ENCODE measurements at places on chromosomes 5 and 9.

- DNase-seq: no peak
Measured at GRCh38 chr5:61307611-61308010, 24.4 kb upstream of the ZSWIM6 start.

- no peak for DNase-seq
Measured at GRCh38 chr5:91016322-91016721, 366.8 kb downstream of the ARRDC3 start.

DNA sequence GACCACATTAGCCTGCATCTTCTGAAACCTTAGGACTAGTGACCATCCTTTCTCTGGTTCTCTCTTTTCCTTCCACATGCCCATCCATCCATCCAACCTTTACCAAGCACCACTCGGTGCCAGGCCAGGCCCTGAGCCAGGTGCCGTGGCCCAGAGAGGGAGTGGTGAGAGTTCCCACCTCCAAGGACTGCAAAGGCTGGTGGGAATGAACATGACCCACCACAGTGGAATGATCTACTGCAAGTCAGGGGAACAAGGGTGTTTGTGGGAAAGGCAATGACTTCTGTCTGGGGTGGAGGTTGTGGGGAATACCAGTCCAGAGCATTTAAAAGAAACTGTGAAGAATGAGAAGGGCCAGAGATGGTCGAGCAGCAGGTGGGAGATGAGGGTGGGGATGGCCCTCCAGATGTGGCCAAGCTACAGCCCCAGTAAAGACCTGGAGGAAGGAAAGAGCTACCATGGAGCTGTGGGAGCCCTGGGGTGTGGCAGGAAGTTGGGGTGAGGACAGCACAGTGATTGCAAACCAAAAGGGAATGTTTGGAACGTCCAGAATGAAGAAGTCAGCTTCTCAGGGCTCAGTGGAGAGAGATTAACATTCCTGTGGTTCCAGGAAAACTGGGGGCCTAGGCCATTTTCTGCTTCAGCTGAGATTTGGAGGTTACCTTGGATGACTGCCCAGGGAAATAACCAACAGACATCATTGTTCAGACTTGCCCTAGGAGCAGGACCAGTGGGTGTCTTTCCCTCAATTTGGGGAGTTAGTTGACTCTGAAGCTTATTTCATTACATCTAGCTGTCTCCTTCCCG, 30.7 kb upstream of the CORO2A start:
- no peak for DNase-seq

- no peak for DNase-seq
Measured at GRCh38 chr5:633501-633955, 21.4 kb downstream of the CEP72 start.

- DNase-seq: no peak
Measured at GRCh38 chr5:142976861-142977260, 206.7 kb downstream of the ARHGAP26 start.

- no peak for DNase-seq
Measured at GRCh38 chr9:133874060-133874657, 118.0 kb downstream of the VAV2 start.

- peak; percentile 31 for DNase-seq
Measured at GRCh38 chr9:131627648-131628458, 82.5 kb downstream of the PRRT1B start.

- DNase-seq: no peak
Measured at GRCh38 chr5:93892481-93892880, 151.1 kb upstream of the POU5F2 start.

DNA sequence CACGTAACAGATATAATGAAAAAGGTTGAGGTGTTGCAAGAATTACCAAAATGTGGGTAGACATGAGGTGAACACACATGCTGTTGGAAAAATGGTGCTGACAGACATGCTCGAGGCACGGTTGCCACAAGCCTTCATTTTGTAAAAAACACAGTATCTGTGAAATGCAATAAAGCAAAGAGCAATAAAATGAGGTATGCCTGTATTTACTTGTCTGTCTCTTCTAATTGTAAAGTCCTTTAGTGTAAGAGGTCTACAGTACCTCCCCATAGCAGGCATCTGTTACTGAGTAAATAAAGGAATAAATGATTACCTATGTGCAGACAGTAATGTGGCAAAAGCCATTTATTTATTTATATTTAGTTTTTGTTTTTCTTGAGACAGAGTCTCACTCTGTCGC, 3.0 kb upstream of the CAST start:
- DNase-seq: no peak

- no peak for DNase-seq
Measured at GRCh38 chr5:74464512-74465209, 175.9 kb downstream of the ENC1 start.

DNA sequence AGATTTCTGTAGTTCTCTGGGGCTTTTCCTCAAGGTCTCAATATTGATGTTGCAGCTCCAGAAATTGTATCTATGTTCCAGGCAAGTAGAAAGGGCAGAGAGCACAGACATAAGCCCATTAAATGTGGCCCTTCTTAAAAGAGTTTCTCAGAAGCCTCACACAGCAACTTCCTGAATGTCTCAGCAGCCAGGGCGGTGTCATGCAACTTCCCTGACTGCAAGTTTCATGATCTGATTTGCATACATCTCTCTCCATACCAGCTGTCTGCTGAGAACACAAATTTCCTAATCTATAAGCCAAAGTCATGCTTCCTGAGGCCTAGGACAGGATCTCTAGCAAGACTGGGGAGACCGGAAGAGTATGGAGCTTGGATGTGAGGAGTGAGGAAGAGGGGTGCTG, 13.0 kb downstream of the RGS7BP start:
- DNase-seq: no peak

GRCh38 chr5:15420201-15420600, 79.8 kb upstream of the FBXL7 start:
- DNase-seq: no peak

GRCh38 chr9:85055506-85056202, 386.1 kb downstream of the NTRK2 start:
- DNase-seq: no peak

DNA sequence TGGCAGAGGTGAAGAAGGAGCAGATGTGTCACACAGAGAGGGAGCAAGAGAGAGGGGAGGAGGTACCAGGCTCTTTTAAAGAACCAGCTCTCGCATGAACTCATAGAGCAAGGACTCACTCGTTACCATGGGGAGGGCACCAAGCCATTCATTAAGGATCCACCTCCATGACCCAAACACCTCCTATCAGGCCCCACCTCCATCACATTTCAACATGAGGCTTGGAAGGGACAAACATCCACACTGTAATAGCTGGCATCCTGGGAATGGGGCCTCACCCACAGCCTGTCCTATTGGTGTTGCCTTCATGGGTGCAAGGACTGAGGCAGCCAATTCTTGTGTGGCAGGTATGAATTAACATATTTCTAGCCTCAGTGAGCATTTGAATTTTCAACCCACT, 11.6 kb upstream of the TNFAIP8 start:
- no peak for DNase-seq

GRCh38 chr9:98121058-98121457, 2.0 kb upstream of the TRIM14 start:
- no peak for DNase-seq

- DNase-seq: no peak
Measured at GRCh38 chr9:38043931-38044623, 24.9 kb downstream of the SHB start.

DNA sequence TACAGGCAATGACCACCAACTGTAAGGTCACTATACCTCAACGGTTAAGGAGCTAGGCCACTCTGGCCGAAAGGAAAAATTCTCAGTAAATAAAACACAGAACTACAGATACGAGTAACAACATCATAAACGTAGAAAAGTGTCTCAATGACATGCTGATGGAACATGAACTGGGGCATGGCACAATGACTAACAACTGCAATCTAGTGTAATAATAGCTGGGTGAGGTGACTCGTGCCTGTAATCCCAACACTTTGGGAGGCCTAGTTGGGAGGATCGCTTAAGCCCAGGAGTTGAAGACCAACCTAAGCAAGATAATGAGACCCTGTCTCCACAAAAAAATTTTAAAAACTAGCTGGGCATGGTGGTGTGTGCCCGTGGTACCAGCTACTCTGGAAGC, 9.8 kb upstream of the RAPGEF6 start:
- DNase-seq: no peak

DNA sequence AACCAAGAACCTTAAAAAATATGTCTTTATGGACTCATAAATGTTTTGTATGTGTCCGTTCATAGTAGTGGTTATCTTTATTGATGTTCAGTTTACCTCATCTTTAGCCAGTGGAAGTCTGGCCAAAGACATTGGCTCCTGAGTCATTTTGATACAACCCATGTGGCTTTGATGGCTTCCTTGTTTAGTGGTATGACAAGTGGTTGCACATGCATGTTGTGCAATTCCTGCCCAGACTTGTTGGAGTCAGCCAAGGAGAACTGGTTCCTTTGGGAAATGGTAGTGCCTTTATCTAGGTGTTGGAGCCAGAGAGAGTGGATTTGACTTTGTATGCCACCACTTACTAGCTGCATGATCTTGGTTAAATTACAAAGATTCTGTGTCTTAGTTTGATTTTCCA, 94.3 kb downstream of the RPS23 start:
- DNase-seq: no peak

GRCh38 chr5:34699155-34700077, 43.3 kb downstream of the RAI14 start:
- DNase-seq: no peak

DNA sequence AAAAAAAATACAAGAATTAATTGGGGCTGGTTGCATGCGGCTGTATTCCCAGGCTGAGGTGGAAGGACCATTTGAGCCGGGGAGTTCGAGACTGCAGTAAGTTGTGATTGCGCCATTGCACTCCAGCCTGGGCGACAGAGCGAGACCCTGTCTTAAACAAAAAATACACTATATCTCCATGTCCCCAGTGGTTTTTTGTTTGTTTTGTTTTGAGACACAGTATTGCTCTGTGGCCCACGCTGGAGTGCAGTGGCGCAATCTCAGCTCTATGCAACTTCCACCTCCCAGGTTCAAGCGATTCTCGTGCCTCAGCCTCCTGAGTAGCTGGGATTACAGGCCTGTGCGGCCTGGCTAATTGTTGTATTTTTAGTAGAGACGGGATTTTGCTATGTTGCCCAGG, 1.2 kb downstream of the COQ4 start:
- DNase-seq: no peak

- no peak for DNase-seq
Measured at GRCh38 chr5:31854181-31855133, 215.5 kb downstream of the PDZD2 start.

DNA sequence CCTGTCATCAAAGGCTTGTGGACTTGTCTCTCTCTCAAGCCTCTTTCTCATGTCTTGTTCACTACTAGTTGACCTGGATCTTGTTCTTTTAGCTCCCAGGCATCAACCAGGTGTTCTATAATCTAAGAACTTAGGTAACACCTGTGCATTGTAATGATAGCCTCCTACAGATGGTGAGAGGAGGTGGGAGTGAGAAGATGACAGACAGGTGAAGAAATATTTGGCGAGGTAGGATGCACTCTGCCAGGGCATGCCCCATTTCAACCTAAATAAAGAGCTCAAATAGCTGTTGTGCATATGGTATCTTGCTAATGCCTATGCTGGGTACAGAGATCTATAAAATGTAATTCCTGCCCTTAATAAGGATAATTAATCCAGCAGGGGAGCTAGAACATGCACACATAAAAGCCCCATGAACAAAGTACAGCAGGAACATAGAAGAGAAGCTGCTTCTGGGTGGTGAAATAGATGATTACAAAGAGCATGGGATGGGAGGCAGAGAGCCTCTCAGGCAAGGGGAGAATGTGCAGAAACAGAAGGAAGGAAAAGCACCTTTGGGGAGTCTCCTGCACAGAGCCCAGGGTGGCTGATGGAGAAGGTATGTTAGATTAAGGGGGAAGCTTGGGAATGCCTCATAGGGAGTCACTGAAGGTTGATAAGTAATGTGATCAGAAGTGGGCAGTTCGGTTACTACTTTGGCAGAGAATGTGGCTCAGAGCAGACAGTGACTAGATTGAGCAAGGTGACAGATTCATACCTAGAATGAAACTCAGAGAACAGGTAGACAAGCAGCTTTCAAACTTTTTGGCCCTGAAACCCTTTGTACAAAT, 28.0 kb upstream of the PLIN2 start:
- DNase-seq: no peak

DNA sequence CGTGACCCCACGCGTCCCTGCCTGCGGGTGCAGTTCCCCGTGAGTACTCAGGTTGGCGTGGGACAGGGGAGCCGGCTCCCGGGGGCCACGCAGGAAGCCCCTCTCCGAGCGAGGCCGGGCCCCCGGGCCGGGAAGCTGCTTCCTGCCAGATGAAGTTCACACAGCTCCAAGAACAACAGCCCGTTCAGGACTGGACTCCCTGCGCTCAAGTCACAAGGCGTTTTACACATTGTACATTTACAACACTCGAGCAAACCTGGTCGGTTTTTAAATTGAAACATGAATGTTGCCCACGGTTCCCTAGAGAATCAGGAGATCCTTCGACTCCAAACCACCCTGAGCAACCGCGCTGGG, 22.4 kb downstream of the SLC9A3 start:
- DNase-seq: no peak

DNA sequence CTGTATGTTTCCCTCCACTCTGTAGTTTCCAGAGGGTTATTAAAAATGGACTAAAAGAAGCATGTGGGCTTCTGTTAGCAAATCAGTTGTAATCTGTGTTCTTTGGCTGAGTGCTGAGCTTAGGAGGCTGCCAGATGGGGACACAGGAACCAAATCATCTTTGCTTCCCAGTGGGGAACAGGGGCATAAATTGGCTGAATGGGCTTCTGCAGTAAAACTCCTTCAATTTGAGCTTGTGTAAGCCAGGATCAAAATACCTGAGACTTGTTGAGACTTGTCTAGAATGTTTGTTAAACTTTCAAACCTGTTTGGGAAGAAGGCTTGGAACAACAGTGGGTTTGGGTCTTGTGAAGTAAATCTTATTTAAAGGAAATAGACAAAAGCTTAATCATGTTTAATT, 32.2 kb upstream of the TNFAIP8 start:
- no peak for DNase-seq

DNA sequence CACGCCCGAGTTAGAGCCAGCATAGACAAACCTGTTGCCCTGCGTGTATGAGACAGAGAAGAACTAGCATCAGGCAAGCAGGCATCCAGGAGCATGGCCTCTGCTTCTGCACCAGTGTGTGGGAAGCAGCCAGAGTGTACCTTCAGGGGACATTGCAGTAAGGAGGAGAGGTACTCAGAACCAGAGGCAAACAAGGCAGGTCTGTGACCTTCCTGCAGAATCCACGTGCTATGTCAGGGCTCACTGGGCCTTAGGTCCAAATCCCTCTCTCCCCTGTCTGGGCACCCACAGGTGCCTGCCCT, 63.0 kb downstream of the SECISBP2 start:
- no peak for DNase-seq

DNA sequence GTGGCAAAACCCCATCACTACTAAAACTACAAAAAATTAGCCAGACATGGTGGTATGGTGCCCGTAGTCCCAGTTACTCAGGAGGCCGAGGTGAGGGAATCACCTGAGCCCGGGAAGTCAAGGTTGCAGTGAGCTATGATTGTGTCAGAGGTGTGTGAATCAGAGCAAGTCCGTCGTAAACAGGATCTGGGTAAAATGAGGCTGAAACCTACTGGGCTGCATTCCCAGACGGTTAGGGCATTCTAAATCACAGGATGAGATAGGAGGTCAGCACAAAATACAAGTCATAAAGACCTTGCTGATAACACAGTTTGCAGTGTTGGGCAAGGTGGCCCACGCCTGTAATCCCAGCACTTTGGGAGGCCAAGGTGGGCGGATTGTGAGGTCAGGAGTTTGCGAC, 1.9 kb upstream of the CLTB start:
- no peak for DNase-seq

- DNase-seq: no peak
Measured at GRCh38 chr9:129391221-129391661, 213.2 kb upstream of the IER5L start.
